ENCODE measurements at places on chromosomes 16 and 17.

DNA sequence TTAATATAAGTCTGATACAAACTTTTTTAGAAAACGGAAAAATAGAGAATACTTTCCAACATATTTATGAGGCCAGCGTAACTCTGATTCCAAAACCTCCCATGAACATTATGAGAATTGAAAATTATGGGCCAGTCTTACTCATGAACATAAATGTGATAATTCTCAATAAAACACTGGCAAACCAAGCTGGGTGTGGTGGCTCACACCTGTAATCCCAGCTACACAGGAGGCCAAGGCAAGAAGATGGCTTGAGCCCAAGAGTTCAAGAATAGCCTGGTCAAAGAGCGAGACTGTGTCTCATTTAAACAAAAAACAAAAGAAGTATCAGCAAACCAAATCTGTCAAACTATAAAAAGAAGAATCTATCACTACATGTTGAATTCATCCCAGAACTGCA is 47.8 kb downstream of the CCDC57 start:
- no peak for DNase-seq

DNA sequence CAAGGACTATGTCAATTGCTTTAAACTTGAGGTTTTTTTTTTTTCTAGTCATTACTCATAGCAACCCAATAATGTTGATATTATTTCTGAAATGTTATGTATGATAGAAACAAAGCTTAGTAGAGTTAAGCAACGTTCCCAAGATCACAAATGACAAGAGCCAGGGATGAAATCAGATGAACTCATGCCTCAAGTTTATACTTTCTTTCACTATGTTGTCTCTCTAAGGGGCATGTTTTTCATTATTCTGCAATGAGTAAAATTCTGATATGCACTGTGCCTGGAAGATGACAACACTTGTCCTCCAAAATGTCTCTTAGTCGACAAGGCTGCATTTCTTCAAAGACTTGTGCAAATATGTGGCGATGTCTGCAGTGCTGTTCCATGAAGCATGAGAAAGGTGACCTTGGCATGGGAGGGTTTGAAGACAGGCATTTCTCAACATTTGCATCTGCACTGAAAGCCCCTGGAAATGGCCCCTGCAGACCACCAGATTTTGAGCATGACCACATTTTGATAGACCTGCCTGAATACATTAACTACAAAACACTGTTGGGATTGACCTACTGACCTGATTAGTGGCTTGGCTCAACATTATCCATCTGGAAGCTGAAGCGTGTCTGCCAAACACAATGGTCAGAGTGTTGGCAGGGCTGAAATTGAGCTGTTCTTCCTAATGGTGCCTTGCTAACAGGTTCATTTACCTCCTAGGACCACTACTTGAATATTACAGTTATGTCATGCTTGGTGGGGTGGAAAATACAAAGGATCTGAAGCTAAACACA is 1027.5 kb downstream of the CDH11 start:
- no peak for DNase-seq

GRCh38 chr17:77326636-77327035 is 185.9 kb downstream of the SEC14L1 start:
- DNase-seq: no peak

GRCh38 chr16:78098087-78098486 is 1.4 kb upstream of the WWOX start:
- no peak for DNase-seq

GRCh38 chr16:66568355-66568754 is 2.1 kb downstream of the CMTM1 start:
- no peak for DNase-seq

GRCh38 chr17:48547808-48548522 is 3.1 kb upstream of the HOXB2 start:
- DNase-seq: peak; percentile 42

GRCh38 chr16:67803894-67804293 is 2.5 kb downstream of the RANBP10 start:
- DNase-seq: no peak

- DNase-seq: no peak
Observed at GRCh38 chr16:57303021-57303909, 18.8 kb upstream of the PLLP start.

DNA sequence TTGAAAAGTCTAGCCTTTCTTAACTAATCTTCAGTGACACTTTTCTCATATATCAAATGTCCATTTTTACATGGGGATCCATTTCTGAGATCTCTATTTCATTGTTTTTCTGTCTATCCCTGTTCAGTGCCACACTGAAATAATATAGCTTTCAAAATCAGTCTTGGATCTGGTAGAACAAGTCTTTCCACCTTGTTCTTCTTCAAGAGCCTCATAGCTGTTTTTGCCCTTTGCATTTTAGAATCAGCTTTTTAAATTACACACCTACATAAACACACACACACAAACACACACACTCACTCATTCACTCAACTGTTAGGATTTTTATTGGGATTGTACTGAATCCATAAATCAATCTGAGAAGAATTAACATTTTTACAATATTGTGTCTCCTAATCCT is 19.2 kb downstream of the GSDMB start:
- no peak for DNase-seq

DNA sequence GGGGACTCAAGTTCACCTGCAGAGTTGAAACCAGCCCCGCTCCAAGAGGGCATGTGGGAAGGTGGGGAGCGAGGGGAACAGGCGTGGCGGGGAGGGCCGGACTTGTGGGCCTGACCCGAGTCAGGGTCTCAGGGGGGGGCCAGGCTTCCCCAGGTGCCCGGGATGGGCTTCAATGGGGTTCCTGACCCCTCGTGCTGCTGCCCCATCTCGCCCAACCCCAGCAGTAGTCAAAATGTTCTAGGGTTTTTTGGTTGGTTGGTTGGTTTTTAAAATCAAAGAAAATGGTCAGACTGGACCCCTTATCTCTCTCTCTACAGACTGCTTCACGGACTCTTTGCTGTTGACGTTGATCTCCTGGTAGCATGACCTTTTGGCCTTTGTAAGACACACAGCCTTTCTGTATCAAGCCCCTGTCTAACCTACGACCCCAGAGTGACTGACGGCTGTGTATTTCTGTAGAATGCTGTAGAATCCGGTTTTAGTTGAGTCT is 69.5 kb downstream of the AMFR start:
- DNase-seq: no peak

DNA sequence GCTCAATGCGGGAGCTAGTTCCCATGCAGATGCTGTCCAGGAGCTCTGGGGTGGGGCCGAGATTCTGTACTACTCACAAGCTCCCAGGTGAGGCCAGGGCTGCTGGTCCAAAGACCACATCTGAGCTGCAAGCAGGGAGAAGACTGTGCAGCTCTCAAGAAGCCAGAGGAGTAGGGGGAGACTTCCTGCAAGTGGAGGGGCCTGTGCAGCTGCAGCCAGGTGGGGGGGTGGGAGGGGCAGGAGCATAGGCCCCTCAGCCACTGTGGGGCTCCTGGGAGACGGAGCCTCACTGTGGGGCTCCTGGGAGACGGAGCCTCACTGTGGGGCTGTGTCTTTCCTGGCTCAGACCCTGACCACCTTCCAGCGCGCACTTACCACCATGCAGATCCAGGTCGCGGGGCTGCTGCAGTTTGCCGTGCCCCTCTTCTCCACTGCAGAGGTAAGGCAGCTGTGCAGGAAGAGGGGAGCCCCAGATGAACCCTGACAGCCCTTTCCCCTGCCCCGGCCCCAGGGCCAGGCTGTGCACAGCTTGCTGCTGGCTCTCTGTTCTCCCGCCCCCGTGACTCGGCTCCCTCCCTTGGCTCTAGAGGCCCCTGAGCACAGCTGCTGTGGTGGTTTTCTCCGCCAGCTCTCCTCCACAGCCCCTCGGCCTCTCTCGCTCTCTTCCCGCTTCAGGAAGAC is 24.3 kb upstream of the DNAI2 start:
- no peak for DNase-seq

DNA sequence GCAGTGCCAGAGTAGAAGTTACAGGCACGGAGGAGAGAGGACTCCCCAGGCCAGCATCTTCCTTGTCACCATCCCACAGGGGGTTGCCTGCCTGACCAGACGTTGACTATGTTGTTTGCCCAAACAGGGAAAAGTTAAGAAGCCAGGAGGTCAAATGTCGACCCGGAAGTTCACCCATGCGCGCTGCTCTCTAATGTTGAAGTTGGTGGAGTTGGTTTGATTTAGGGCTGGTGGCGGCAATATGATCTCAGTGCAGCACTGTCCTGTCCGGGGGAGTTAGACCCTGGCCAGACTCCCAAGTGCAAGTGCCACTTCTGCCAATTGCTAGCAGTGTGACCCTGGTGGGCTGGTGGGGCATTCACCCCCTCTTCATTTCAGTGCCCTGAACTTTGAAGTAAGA is 30.4 kb downstream of the RGS9 start:
- DNase-seq: no peak

DNA sequence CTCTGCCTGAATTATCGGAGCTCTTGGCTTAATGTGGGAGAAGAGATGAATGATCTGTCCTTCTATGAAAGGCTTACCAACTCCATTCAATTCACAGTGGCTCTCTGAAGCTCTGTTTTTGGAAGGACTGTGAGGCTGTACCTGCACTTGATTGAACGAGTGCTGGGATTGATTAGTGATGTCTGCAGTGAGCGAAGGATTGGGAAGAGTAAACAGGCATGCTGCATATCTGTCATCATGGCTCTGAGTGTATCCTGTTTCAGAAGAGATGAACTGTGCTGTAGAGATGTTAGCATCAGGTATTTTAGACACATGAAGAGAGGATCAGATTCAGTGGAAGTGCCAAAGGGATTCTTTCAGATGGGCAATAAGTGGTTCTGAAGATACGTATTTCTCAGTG is 564.0 kb downstream of the MAF start:
- no peak for DNase-seq

GRCh38 chr17:43445009-43445589 is 38.7 kb upstream of the DHX8 start:
- DNase-seq: no peak

GRCh38 chr16:87190288-87191230 is 126.6 kb downstream of the C16orf95 start:
- no peak for DNase-seq

DNA sequence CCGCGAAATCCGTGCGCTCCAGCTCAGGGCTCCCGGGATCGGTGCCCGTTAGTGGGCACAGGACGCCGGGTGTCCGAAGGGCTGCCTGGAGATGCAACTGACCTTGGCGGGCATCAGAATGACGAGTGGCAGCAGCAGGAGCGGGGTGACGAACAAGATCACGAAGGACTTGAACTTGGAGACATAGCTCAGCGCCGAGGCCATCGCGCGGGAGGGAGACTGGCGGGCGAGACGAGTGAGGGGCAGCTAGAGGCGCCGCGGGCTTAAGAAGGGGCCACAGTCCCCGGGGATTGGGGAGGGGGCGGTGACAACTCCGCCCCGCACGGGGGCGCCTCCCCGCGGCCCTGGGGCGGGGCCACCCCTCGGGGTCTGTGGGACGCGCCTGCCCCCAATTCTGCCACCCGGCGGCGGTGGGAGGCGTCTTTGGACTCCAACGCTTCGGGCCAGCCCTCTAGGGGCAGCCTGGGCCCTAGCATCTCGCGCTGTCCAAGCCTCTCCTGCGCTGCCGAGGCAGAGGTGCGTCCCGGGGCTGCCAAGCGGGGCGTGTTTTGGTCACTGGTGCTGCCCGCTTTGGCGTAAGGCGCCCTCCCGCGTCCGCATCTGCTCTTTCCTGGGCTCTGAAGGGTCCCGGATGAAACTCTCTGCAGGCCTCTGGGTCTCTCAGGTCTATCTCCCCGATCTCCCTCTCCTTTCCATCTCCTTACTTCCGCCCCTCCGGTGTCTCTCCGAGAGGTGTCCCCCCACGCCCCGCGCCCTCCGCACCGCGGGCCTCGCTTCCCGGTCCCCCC is at the start of gene SLC13A5:
TSS of gene SLC13A5 (minus strand) at position 240 of the 788 bp plus-strand sequence. CDS start at position 204, 36 bp downstream.
- DNase-seq: no peak

GRCh38 chr17:57257895-57258851 is 1.9 kb downstream of the MSI2 start:
- DNase-seq: no peak

DNA sequence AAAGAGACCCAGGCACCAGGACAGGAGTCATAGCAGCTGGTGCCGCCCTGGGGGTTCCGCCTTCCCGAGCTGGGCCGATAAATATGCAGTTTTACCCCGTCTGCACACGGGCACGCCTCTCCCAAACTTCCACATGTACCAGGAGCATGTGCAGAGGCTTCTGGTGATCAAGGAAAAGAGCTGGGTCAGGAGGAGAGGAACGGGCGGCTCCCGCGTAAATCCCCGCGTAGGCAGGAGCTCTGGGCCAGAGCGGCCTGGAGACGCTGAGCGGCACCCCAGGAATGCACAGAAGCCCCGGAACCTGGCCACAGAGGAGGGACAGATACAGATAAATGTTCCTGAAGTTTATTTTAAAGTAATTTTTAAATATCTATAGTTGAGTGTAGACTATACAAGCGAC is 46.6 kb upstream of the METRNL start:
- DNase-seq: no peak

DNA sequence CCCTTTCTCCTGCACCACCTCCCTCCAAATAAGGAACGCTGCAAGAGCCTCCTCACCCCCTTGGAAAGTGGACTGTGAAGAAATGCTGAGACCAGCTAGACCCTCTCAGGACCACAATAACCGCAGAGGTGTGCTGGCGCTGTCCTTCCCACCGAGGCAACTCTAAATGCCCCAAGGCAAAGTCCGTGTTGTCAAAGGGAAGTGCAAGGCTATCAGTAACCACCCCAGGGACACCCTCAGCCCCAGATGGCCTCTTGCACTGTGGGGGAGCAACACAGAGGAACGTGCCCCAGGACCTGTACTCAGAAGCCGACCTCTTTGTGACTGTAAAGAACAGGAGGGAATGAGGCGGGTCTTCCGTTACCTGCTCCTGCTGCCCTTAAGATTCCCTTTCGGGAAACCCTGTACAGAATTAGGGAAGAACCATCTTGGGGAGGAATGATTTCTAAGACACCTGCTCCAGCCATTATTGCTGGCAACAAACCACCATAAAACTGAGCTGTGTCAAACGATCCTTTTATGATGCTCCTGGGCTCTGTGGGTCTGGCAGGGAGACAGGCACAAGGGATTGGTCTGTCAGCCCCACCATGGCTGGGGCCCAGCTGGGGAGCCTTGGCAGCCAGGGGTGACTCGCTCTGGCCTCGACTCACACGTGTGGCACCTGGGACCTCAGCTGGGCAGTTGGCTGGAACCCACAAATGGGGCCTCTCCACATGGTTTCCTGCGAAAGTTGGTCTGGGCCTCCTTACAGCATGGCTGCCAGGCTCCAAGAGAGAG is 14.6 kb upstream of the MED9 start:
- DNase-seq: no peak

GRCh38 chr17:33335491-33336173 is 42.5 kb upstream of the ASIC2 start:
- DNase-seq: no peak
